NCI-H1048 (cell line): ENCODE measurements at places on chromosomes 16 and 17.

GRCh38 chr16:75038036-75038858, 39.4 kb downstream of the ZNRF1 start:
- DNase-seq: no peak

- no peak for DNase-seq
These were observed 205.9 kb downstream of the HS3ST3A1 start for GRCh38 chr17:13395862-13396261.

GRCh38 chr16:88779406-88780141, 5.4 kb downstream of the PIEZO1 start:
- no peak for DNase-seq

DNA sequence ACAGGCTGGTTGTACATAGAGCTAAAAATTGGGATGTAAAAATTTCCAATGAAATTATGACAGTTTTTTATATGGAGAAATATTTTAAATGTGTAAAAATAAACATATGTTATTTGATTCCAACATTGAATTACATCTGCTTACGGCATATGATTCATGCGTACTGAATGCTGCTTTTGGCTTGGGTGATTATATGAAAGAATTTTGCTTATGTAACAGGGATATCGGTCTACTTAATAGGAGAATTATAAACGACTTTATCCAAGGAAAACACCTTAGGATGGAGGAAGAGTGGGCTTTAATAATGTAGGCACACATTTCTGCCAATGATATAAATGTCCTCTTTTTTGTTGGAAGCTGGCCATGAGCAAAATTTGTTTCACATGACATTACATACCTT, 197.3 kb upstream of the GOT2 start:
- DNase-seq: no peak

DNA sequence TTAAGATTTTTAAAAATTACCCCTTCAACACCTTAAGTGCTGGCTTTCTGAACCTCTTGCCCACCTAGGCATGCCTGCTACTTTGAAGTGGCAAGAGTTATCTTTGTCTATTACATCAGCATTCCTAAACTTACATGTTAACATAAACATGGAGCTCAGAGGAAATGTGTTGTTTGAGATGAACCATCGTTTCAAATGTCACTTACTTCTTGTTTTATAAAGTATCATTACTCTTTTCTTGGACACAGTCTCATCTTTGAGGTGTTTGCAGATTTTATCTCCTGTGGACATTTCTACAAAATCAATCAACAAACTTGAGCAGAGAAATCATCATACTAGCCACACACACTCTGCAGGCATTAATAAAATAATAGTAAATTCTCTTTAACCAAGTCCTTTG, 184.9 kb downstream of the WWOX start:
- DNase-seq: no peak

DNA sequence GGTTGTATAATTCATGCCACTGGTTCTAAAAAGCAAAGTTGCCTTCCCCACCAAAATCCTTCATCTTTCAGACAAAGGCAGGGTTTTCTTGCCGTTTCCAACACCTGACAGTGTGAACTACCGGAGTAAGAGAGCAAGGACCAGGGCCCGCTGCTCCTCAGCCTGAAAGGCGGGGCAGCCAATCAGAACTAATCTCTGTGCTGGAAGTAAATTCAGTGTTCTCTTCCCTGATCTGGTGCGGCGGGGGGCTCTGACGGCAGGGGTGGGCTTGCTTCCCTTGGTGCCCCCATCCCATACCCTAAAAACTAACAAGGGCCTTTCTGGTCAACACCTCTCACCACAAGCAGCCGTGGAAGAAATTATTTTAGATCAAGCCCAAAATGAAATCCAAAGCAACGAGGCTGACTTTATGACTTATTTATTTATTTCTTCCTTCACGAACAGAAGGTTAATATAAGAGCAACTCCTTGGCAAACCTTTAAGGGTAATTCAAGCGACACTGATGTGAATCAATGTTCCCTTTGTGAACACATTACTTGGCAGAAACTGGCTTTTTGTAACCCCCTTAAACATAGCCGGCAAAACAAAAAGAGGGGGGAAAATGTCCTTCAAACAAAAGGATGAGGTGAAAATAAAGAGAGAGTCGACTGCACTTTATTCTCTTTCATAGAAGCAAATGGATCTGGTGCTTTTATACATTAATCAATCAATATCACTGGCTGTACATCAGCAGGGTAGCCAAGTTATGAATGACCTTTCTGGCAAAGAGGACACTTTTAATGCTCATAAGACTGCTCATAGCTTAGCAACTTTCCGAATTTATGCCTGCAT, 189.9 kb downstream of the ZFHX3 start:
- no peak for DNase-seq

DNA sequence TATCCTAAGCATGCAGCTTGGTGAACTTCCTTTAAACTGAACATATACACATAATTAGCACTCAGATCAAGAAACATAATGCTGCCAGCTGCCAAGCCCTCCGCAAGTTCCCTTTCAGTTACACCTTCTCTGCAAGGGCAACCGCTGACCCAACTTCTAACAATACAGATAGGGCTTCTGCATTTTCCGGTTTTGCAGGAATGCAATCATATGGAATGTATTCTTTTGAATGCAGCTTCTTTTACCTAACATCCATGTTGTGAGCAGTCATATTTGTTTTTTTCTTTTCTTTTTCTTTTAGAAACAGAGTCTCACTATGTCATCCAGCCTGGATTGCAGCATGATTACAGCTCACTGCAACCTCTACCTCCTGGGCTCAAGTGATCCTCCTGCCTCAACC, 110.7 kb downstream of the GSG1L start:
- no peak for DNase-seq

- DNase-seq: no peak
These were observed 1.1 kb downstream of the MAPK3 start for GRCh38 chr16:30121741-30122571.

GRCh38 chr17:43341715-43342588, 56.8 kb upstream of the ARL4D start:
- DNase-seq: no peak

- DNase-seq: no peak
These were observed 53.7 kb downstream of the SNX20 start for GRCh38 chr16:50627419-50627818.

GRCh38 chr16:3861808-3862451, 18.6 kb downstream of the CREBBP start:
- no peak for DNase-seq

GRCh38 chr16:1097800-1098199, 1.8 kb upstream of the C1QTNF8 start:
- no peak for DNase-seq

DNA sequence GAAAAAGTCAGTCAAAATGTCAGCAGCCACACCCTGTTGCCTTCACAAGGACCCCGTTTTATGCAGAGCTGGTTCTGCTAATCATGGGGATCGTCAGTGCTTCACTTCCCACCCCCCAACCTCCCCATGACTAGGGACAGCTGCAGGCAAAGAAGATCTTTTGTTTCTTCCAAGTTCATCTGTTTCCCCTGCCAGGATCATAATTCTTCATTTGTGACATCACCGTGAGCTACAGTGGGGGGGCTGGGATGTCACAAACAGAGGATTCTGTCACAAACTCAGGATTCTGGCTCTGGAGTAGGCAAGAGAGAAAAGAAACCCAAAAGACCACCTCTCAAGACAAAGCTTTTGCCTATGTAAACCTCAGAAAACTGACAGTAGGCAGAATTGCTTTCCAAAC, 24.7 kb downstream of the DNAJC7 start:
- DNase-seq: no peak

DNA sequence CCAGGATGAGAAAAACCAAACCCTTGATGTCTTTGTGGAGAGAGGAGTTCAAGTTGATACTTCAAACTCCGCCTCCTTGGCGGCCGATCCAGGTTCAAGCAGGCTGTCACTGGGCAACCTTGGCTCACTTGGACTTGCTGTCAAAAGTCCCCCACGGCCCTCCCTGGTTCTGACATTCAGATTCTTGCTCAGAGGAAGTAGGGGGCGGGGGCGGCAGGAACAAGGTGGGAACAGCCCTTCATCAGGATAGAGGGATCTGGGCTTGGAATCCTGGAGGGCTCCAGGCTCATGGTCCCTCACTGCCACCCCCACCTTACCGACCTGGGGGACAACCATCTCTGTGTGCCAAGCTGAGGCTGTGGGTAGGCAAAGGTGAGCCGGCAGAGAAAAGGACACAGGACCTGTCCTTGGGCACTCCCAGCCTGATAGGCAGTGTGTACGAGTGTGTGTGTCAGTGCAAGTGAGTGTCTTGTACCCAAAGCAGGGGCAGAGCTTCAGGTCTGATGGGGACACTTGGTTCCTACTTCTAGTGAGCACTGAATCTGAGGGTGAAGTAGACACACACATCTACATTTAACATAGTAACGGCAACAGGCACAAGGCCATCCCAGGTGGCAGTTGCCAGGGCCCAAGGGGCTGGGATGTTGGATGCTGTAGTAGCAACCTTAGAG, 6.6 kb upstream of the TSPOAP1 start:
- no peak for DNase-seq

DNA sequence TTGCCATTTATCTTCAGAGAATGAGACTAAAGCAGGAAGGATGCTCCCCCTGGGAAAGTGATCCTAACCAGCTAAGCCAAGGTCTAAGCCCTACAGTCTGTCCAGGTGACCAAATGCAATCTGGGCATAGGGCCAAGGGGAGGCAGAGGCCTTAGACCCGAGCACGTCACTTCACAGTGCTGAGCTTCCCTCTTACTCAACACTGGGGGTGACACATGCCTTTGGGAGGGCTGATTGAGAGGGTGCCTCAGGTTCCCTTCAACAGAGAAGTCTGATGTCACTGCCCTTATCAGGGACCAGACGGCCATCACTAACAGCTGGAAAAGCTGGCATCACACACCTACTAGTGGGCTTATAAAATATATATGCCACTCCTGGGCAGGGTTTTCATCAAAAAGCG, 4.0 kb downstream of the CIAO2B start:
- DNase-seq: no peak

DNA sequence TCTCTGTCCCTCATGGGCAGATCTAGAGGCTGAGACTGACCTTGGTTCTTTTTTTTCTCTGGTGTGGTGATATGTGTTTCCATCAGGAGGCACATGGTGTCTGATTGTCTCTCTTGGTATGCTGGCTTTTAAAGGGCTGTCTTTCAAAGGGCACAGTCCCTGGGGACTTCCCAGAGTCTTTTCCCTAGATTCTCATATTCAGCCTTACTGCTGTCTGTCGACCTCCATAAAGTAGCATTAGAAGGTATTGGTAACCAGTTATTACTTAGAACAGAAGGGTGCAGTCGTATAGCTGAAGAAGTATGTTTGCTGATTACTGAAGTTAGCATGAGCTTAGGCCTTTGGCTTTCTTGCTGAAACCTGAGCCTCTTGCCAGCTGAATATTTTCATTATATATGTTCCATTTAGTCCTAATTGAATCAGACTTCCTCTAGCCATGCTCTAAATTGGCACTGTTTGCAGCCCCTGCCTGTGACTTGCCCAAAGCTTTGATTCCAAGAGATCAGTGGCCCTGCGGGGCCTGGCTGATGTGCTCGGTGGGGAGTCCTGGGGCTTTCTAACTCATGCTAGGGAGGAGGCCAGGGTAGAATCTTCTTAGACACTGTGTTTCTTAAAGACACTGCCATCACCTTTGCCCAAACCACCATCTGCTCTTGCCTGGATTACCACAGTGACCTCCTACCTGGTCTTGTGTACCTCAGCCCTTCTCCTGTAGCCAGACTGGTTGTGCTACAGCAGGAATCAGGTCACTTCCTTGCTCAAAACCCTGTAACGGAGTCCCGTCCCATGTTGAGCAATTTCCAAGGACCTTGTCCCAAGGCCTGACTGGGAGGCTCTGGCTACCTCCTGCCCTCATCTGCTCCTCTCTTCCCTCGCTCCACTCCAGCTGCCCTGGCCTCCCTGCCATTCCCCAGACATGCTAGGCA, 71.5 kb downstream of the WWP2 start:
- DNase-seq: no peak

DNA sequence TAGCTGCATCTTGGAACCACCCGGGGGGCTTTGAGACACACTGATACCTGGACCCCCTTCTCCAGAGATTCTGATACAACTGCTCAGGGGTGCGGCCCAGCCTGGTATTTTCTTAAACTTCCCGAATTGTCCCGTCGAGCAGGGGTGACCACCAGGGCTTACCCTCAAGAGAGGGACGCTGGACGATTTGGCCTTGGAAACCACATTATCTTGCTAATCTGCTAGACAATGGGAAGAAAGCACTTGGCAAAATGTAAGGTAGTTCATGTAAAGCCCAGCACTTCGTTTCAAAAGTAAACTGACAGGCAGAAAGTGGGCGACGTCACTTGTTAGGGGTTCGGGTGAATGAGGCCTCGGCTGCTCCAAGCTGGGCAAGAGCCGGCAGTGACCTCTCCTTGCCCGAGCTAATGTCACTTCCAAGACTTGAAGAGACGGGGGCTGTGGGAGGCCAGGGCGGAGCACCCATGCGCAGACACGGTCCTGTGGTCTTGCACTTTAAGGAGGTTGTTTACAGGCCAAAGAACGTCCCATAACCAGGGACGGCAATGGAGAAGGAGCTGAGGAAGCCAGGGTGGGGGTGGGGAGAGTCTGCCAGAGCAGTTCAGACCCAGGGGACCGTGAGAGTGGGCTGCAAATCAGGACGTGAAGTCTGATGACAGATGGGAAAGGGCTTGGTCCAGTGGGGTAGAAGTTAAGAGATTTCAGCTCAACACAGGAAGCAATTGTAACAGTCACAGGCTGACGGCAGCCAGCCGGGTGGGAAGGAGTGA, 152.7 kb upstream of the GSE1 start:
- no peak for DNase-seq

- no peak for DNase-seq
These were observed 58.5 kb downstream of the HS3ST3B1 start for GRCh38 chr17:14359163-14360020.

DNA sequence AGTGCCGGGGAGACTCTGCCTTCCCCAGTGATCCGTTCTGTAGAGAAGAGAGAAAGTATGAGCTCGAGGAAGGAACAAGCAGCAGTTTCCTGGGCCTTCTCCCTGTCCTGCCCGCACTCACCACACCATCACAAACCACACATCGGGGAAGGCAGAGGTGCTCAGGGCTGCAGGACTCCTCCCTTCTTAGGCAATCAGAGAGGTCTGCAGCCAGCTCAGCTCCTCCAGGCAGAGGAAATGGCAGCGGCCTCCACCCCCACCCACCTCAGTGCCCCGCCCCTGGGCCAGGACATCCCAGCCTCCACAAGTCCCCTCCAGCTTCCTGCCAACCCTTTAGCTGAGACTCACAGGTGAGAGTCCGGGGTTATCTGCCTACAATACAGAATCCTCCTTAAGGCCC, 2.0 kb downstream of the ZNF319 start:
- DNase-seq: no peak

DNA sequence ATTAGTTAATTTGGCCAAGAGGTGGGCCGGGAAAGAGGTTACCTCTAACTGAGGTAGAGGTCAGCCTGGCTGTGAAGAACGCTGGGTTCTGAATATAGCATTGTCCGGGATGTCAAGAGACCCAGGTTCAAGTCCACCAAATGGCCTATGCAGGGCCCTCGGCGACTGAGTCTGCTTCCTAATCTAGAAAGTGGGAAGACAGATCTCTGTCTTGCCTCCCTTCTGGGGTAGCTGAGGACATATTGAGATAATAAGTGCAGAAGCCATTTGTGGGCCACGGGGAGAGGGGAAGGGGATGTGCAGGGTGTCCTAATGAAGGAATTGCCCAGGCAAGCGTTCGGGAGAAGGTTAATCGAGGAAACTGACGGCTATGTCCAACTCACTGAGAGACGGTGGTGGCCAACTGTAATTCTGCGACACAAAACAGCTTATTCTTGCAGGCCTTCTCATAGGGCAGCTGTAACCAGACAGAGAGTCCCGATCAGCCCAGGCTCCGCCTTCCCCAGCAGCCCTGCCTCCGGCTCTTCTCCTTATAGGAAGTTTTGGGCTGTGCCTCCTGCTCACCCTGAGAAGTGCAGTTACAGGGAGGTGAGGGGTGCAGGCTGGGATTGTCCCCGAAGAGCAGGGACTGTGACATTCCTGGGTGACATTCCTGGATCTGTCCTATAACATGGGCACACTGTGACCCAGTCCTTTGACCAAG, 15.9 kb downstream of the HASPIN start:
- no peak for DNase-seq
